ENCODE measurements at places on chromosomes 7 and 10.

- DNase-seq: no peak
These were observed 334.6 kb downstream of the PTEN start for GRCh38 chr10:88198023-88198422.

DNA sequence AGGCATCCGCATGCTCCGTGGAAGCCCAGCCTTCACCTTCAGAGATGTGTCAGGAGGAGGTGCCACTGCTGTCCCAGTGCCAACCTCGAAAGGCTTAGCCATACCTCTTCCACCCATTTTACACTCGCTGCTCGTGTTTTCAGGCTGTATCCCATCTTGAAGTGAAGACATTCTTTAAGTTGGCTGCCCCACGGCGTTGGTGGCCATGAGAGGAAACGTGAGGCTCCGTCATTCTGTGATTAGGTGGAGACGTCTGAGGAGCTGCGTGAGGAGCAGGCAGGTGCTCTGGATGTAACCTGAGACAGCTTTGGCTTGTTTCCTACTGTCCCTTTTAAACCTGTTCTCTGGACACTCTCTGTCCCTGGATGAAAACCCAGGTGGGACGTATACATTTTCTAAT, 159.9 kb upstream of the RNF32 start:
- DNase-seq: no peak

DNA sequence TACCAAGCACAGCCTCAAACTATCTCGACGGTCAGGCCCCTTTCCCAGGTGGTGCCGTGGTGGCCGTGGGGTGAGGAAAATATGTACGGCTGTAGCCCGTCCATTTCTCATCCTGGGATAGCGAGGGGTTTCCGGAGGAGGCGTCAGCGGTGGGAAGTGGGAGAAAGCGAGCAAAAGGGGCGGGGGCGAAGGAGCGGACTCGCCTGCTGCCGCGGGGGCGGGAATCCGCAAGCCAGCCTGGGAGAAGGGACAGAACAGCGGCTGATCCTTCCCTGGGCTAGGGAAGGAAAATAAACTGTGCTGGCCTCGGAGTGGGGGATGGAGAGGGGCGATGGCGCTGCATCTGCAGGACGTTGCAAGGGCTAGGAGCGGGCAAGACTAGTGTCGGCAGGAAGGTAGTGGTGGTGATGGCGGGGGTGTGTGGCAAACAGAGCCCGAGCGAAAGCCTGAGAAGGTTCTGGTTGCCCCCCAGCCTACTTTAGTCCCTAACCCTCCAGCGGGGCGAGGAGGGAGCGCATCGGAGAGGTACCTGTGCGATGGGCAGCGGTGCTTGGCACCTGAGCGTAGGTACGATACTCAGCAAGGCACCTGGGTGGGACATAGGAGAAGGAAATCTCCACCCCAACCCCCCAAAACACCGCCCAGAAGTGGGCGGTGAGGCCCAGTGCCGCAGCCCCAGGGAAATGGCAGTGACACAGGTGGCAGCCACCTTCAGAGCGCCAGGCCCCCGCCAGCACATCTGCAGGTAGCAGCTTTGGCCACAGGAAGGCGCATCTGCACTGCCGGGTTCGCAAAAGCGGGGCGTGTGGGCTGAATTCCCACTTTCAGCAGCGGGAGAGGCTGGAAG, 49.9 kb upstream of the STEAP1B start:
- no peak for DNase-seq

DNA sequence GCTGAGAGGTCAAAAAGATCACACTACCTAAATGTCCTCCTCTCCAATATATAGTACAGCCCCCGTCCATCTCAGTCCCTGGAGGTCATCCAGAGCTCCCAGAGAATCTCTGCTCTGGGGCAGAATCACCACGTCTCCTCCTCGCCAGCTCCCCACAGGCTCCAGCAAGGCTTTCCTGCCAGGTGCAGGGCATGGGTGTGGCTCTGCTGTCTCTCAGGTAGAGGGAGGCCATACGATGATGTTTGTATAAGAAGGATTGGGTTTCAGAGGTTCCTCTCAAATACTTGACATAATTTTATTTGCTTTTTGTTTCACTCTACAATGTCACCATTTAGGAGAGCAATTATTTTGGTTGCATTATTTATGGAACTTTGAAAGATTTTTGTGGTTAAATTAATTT, 98.3 kb upstream of the PRSS58 start:
- no peak for DNase-seq

GRCh38 chr7:36082910-36083309, 70.1 kb upstream of the EEPD1 start:
- no peak for DNase-seq

DNA sequence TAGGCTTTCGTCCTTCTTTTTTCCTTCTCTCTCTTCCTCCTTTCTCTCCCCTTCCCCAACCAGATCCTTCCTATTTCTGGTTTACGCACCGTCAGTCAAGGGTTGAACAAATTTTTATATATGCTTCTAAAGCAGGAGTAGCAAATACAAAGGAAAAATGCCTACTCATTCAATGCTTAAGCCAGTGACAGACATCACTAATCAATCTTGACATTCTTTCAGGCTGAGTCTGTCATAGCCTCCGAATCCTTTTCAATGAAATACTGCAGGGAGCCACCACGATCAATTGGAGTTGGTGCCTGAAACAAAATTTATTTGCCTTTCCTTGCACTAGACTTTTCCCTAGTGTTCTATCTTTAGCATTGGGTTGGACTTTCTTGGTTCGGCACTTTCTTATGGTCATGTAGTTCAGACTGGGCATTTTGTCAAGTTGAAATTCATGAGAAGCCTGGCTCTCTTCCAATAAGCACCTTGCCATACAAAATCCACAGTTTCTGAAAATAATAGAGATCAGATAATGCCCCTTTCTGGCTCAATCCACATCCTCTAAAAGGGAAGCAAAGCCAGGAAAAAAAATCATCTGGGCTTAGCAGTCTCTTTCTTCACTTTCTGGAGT, 239.5 kb upstream of the PLXNA4 start:
- no peak for DNase-seq

DNA sequence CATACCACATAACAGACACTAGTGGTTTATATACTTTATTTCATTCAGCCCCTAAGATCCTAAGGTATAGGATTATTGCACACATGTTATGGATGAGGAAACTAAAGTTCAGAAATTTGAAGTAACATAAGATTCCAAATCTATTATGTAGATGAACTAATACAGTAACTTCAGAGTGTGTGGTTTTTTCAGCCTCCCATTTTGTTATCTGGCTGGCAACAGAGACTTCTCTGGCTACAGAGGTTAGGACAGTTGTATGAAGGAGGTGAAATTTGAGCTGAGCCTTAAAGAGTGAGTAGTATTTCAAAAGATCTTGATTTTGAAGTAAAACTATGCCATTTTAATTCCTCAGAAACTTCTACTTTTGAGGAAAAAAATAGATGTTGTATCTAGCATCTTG, 125.4 kb downstream of the MAPK8 start:
- no peak for DNase-seq

DNA sequence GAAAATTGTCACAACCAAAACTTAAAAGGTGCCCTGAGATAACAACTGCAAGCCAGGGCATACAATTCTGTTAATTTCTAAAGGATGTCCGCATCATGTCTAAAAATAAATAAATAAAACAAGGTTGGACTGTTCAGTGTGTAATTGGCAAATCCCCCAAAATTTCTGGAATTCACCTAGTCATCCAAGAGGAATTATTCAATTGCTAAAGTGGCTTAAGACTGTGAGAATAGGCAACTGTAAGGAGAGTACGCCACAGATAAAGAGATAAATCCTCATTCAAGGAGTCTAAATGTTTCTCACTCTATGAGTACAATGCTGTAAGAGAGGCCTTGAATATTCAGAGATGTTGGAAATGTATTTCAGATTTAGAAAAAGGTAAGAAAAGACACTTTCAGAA, 37.2 kb downstream of the PIK3AP1 start:
- DNase-seq: no peak

GRCh38 chr10:86162036-86162435, 204.6 kb downstream of the GRID1 start:
- DNase-seq: no peak

GRCh38 chr7:135349746-135350145, 116.1 kb downstream of the STRA8 start:
- DNase-seq: no peak

- no peak for DNase-seq
These were observed 4.9 kb upstream of the CLDN3 start for GRCh38 chr7:73774923-73775322.

DNA sequence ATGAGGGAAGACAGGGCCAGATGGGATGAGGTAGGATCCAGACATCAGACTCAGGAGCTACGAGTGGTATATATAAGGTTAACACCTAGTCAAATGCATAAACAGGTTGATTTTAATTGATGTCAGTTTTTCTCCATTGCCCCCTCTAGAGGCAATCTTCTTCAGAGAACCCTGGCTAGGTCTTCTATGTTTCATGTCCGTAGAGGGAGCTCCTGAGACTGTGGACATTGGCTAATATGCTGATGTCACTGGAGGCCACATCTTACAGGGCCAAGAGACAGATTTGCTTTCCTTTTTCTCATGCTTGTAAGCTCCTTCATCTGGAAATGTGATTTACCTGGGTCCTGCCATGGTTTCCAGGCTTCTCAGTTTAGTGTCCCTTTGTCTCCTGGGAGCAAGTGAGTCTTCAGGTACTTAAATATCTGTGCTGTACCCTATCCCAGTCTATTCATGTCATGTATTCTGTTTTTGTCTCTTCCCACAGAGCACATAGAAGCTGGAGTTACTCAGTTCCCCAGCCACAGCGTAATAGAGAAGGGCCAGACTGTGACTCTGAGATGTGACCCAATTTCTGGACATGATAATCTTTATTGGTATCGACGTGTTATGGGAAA, 161.6 kb upstream of the PRSS1 start:
- DNase-seq: no peak

GRCh38 chr7:129462420-129462819, 28.2 kb downstream of the STRIP2 start:
- DNase-seq: no peak

DNA sequence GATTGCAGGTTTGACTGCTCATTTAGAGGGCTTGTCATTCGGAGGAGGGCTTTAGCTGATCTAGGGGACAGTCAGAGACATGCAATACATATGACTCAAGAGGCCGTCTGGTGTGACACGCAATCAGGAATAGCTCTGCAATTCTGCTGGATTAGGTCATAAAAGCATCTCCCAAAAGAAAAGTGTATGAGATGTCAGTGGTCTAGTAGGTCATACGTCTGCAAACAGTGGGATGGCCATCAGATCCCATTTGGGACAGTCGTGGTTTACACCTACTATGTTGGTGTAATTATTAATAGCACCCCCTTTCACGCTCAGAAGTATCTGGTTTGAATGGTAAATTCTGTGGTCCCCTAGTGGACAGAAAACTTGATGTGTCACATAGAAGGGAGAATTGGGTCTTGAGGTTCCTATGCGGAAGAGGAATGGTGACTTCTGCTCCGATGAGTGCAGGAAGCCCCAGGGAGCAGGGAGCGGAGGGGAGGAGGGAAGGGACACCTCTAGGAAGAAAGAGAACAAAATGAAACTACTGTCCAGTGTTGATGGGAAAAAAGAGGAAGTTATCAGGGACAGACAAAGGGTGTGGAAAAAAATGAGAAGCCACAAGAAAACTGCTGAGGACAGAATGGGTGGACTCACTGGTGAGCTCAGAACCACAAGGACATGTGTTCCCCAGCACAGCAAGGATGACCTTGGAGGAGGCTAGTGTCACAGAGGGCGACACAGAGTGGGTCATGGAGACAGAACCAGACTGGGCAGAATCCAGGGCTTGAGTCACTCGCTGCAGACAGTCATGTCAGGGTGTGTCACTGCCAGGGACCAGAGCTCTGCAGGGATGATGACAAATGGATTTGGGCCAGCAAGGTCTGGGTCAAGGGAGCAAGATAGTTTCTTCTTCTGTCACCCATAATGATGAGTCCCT, 59.9 kb downstream of the MAP3K8 start:
- DNase-seq: no peak

GRCh38 chr10:96118604-96119450, 11.3 kb upstream of the ZNF518A start:
- DNase-seq: no peak

DNA sequence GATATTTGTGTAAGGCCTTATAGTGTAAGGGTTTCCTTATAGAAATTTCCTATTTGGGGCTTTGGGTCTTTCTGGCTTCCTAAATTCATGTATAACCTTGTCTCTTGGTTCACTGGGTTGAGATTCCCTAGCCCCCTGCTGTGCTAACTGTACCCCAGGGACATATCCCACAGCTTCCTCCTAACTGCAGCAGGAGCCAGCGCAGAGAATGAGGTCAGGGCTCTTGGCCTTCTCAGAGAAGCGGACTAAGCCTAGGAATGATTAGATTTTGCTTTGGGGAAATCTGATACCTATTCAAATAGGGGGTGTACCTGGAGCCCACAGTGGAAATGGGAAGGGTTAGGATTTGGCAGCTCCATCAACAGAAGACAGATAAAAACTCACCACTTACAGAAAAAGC, 138.1 kb upstream of the EFCAB10 start:
- no peak for DNase-seq

GRCh38 chr10:29712108-29712507, 77.3 kb upstream of the SVIL start:
- DNase-seq: no peak

DNA sequence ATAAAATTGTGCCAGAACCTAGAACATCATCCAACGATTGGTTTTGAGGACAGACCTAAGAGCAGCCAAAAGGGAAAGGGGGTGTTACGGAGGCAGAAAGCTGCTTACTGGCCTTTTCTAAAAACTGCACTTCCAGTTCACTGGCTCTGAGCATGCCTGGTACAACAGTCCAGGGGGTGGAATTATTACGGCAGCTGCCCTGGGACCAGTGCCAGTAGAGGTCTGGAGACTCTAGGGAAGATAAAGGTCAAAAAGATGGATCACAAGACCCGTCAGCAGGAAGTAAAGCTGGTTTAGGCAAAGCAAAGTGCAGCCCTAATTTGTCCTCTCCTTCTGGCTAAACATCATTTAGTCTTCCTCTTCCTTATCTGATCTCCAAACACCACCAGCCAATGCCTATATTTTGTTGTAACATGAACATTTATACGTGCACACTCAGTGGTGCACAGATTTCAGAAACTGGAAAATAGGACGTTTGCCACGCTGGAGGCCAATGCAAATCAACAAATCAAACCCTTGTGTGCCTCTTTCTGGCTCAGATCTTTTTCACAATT, 216.4 kb upstream of the DPP6 start:
- no peak for DNase-seq

DNA sequence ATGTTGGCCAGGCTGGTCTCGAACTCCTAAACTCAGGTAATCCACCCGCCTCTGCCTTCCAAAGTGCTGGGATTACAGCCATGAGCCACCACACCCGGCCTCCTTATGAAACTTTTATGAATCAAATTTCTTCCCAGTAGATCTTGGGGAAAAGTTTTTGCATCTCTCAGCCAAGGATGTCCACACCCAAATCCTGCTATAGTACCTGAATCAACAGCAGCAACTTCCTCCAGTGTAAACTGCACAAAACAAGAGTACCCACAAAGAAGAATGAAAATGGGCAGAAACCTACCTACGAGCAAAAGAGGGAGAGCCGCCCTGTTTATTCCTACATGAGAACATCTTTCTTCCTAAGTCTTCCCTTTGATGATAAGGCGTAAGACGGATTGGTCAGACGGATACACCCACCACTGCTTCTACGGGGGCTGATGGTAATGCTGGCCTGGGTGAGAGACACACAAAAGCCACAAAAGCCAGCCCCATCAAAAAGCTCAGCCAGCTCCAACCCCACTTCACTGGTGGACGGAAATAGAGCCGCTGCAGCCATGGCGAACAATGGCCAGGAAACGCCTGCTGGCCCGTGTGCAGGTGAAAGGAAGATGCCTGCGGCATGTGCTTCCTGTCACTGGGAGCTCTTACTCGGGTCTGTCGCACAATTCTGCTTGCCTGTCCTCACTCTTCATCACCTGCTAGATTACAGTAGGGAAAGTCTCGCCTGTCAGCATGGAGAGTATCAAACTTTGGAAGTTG, 10.4 kb downstream of the JCAD start:
- DNase-seq: no peak

Measured in CD8-positive, alpha-beta memory T cell (primary cell).